ENCODE measurements at places on chromosomes 6 and 20.

- DNase-seq: no peak
Measured at GRCh38 chr20:59242714-59243626, 57.4 kb upstream of the EDN3 start.

DNA sequence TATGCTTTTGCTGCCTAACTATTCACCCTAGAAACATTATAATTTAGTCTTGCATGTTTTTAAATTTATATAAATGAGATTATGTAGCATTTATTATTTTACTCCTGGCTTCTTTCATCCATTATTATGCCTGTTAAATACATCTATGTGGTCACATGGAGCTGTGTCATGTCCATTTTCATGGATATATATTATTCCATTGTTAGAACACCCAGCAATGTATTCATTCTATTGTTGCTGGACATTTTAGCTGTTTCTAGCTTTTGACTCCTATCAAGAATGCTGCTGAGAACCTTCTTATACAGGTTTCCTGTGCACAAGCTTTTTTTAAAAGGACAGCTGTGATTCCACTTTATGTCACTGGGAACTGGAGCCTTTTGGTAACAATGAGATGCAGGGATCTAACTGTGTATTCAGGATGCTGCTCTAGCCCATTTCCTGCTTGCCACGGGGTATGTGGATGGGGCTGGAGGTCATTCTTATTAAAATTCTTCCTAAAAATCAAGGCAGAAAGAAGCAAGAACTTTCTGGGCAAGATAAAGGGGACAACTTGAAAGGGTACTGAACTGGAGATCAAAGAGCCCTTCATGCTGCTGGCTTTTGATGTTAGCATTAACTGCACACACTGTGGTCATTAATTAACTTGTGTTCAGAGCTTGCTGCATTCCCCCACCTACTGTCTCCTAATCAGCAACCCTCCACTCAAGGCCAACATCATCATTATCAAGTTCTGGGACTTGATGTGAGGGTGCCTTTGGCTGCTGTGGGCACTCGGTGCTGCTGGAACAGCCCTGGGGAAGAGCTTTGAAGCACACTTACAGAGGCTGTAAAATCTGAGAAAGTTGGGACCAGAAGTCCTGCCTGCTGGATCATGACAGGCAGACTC is 96.6 kb upstream of the AKIRIN2 start:
- no peak for DNase-seq

GRCh38 chr6:34888874-34889555 is at the start of gene ANKS1A:
ANKS1A (plus strand) TSS chr6:34889255; CDS start chr6:34889403, 148 bp downstream.
- no peak for DNase-seq

- no peak for DNase-seq
Measured at GRCh38 chr6:26215585-26216358, 128.5 kb downstream of the HFE start.

DNA sequence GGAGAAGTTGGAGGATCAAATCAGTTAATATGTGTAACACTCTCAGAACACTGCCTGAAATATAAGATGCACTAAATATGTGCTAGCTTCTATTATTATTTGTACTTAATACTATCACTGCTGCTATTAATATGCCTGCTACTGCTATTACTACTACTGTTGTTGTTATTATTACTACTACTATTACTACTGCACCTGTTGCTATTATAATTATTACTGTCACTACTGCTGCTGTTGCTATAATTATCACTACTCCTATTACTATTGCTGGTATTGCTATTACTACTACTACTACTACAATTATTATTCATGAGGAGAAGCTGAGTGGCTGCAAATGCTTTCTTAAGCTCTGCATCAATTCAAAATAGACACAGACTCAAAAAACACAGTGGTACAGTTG is 16.7 kb upstream of the SSTR4 start:
- no peak for DNase-seq

- DNase-seq: no peak
Measured at GRCh38 chr6:35084511-35085203, 56.5 kb downstream of the TCP11 start.

DNA sequence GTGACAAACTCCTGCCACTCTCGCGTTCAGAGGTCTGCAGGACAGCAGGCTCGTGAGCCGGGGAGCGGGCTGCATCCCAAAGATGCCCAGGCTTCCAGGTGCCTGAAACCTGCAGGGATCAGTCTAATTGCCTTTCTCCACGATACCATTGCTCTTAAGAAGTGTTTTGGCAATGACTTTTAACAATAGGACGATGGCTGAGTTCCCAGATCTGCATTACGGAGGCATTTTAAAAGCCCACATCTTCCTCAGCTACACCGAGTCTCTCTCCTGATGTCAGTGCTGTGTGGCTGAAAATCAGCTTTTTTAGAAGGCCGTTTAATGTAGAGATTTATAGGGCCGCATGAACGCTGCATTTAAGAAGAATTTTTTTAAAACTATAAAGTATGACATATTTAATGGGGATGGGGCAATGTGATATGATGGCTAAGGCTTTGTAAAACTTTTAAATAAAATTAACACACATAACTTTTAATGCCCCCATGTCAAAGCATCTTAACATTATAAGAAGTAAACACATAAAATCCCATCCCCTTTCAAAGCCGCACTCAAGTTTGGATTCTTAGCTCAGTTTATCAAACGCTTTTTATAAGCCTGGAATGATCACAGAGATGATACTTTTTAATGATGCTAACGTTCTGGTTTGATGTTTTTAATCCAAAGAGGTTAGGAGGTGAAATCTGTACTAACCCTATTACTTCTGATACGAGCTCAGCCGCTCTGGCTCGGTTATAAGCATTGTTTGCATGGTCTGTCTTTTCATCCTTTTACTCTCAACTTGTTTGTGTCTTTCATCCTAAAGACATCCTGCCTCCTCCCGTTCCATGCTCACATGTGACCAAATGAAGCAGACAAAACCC is 386.0 kb downstream of the SMOC2 start:
- DNase-seq: no peak

DNA sequence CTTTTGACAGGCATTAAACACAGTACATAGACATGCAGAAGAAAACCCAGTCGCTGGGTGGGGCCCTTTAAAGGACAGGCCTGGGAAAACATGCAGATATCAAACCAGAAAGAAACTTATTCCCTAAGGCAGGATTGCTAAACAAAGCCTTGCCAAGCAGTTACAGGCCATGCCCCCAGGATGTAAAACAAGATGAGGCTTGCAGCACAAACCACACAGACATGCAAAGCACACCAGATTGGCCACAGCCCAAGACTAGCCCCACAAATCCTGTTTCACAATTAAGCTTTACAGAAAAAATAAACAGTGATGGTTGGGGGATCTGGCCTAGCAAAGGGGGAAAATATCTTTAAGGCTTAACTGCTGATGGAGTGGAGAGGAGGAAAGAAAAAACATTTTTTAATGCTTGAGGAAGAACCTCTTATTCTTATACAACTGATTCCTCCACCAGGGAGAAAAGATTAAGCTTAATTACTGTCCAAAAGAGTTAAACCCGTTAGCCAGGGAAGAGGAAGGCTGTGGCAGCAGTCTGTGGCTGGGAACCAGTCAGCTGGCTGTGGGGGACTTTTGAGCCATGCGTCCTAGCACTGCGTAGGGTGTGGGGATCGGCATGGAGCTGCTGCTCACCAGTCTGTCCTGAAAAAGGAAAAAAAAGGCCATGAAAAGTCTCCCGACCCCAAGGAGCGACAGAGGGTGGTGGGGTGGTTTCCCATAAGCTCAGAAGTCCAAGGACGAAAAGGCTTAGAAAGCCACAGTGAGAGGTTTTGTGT is 28.4 kb downstream of the COL19A1 start:
- DNase-seq: no peak

GRCh38 chr6:31689249-31690110 is 8.6 kb upstream of the LY6G5C start:
- no peak for DNase-seq

- no peak for DNase-seq
Measured at GRCh38 chr6:3208098-3208774, 19.2 kb downstream of the TUBB2B start.

DNA sequence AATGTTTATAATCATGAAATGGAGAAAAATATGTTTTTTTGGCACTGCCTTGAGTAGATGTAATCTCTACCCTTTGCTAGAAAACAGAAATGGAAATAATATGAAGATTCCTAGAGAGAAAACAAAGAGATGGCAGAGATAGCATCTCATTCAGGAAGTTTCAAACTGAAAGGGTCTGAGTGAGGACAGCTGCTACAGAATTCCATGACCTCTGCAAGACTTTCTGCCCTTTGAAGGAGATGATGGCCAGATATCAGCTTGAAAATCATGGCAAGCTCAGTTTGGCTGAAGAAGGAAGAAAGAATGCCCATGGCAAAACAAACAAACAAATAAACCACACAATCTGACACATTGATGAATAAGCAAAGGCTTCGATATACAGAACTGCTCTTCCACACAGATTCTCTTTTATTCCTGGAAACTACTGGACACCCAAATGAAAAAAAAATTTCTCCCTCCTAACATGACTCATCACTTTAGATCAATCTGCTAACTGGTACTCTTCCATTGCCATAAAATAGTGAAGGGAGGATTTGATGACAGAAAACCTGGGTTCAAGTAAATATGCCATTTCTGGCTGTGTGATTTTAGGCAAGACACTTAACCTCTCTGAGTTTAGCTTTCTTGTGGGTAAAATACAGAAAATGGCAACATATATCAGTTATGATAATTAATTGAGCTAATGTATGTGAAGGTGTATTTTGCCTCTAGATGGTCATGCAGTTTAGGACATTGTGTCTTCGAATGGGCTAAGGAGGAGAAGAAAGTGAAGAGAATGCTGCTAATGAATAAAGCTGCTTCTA is 105.9 kb upstream of the SPACA1 start:
- DNase-seq: no peak

- DNase-seq: no peak
Measured at GRCh38 chr20:36852187-36852586, 23.8 kb upstream of the TLDC2 start.

DNA sequence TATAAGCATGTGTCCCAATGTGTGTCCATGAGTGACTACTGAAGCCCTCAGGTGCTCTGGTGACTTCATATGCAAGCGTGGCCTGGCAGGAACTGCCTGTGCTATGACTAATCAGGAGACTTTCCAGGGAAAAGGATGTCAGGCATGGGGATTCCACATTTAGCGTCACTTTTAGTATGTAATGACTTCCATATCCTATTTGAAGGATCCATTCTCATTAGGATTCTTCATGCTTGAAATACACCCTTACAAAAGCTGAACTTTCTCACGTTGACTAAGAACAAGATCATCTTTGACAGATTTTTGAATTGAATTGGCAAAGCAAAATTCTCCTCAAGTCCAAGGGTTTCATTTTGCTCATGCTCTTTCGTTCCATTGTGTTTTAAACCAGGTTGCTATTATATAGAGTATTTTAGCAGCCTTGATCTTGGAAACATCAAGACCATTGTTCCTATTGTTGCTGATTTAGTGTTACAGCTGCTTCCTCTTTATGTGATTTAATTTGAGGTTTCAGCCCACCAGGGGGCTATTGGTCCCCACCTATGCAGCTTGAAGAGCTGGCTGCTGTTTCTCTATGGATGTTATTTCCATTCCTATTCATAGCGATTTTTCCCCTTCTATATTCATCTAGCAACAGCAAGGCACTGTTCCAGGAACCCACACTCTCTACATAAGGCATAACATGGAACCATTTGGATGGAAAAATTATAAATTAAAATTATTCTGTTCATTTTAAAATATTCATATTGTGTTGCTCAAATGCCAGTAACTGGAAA is 418.6 kb downstream of the CDKAL1 start:
- no peak for DNase-seq

DNA sequence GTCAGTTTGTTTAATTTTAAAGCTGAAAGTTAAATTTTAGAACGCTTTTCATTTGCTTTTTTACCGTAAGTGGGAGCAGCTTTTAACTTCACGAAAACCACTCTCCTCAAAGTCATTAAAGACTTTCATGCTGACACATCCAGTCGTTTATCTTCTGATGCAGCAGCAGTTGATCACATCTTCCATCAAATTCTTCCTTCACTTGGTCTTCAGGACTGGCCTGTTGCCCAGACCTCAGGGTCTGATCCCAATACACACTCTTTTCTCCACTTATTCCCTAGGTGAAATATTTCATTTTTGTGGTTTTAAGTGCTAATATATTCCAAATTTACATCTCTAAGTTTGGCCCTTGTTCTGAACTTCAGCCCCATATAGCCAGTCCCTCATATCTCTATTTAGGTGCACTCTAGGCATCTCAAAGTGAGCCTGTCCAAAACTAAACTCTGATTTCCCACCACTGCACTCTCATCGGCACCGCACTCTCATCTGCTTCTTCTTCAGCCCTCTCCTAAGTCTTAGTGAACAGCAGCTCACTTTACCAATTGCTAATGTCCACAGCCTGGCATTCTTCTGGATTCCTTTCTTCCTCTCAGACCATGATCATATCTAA is 20.4 kb downstream of the AFDN start:
- no peak for DNase-seq

DNA sequence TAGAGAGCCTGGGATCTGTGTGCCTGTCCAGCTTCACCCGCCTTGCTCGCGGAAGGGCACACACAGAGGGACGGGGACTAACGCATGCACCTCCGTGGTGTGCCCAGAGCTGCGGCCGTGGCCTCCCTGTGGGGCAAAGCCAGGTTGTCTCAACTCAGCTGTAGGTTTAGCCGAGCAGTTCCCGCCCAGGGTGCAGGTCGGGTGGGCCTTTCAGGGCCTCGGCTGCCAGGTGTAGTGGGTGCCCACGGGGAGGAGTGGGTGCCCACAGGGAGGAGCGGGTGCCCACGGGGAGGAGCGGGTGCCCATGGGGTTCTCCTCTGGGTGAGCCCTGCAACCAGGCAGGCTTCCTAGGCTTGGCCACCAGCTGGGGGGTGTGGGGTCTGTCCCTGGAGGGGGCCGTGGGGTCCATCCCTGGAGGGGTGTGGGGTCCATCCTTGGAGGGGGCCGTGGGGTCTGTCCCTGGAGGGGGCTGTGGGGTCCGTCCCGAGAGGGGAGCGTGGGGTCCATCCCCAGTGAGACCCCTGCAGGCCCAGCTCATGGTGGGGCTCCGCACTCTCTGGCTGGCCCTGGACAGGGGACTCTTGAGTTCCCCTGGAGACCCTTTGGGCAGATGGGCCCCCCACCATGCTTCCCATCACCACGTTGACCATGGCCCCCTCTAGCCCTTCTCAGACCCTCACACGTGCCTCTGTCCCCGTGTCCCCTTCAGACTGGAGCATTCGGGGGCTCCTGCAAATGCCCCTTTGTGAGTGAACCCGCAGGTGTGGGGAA is 37.8 kb upstream of the CHRNA4 start:
- DNase-seq: no peak

GRCh38 chr6:154848580-154848979 is 115.4 kb downstream of the SCAF8 start:
- no peak for DNase-seq

- DNase-seq: no peak
Measured at GRCh38 chr6:45959534-45960145, 56.0 kb downstream of the CLIC5 start.

GRCh38 chr6:152372945-152373344 is 264.2 kb downstream of the SYNE1 start:
- DNase-seq: no peak

GRCh38 chr6:42093582-42094329 is 43.4 kb downstream of the TAF8 start:
- no peak for DNase-seq
